ENCODE measurements at places on chromosomes 2 and 18.

GRCh38 chr2:107072150-107072940, 186.4 kb upstream of the ST6GAL2 start:
- no peak for DNase-seq

DNA sequence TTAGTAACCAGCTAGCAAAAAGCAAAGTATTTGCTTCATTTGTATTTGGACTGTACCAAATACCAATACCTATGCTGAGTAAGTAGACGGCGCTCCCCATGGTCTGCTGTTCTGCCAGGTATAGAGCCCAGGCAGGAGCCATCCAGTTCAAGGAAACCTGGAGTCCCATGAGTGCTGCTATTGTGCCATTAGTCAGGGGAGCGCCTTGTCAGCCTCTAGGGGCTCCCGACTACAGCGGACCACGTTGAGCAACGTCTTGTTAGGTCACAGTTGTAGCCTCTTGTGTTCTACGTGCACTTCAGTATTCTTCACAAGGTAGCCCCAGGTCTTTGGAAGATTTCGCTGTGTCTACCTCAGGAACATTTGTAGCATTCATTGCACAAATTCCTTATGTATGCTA, 21.6 kb upstream of the SLC9A2 start:
- no peak for DNase-seq

DNA sequence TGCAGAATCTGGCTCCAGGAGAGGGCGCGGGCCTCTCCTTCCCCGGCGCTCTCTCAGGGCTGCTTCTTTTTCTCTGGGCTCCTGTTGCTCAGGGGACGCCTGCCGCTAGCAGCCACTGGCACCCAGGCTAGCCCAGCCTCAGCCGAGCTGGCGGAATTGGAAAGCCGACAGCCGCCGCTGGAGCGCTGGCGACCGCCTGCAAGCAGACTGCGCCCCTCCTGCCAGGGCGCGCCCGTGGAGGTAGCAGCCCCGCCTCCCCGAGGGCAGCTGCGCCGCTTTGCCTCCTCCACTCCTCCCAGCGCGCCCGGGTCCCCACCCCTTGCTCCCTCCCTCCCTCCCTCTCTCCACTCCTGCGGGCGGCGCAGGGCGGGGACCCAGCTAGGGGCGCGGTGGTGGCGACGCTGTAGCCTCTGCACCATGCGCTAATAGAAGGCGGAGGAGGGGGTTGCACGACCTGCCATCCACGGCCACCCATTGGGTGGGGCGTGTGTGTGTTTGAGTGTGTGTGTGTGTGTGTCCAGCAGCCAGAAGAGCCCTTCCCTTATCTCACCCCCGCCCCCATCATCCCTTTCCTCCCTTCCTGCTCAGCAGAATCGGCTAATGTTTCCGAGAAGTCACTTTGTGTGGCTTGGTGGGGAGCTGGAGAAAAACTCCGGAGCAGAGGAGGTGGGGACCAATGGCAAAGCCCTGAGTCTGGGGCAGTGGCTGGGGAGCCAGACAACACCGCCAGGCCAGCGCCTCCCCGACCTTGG, at the start of gene SCN9A:
Gene SCN9A (minus strand): TSS at position 209 of the 752 bp plus-strand sequence. CDS start 64,188 bp downstream, outside the sequence.
- DNase-seq = peak; percentile 84

- DNase-seq = no peak
Observed at GRCh38 chr2:115105966-115106365, 663.5 kb downstream of the DPP10 start.

DNA sequence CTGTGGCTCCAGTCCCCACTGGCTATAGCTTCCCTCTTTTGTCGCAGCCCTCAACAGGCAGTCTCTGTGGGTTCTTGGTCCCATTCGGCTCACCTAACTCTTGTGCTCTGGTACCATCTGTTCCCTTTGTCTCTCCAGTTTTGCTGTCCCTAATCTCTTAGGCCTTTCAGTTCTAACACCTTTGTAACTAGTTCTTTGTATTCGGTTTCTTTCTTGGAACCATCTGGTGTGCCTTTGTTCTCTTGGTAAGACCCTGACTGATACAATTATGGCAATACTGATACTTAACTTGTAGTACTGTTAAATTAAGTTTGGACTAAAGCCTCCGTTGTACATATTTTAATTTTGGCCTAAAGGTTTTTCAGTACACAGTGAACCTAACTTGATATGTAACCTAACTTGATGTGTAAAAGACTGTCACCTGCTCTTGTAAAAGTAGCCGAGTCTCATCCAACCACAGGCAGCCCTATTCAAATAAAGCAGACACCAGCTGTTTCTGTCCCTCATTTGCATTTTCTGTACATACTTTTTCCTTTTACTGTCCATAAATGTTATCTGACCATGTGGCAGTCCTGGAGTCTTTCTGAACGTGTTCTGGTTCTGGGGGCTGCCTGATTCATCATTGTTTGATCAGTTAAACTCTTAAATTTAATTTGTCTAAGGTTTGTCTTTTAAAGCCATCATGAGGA, 4.8 kb upstream of the MRPL44 start:
- DNase-seq = no peak

GRCh38 chr18:76498064-76498463, 3.0 kb upstream of the ZNF516 start:
- DNase-seq = no peak

- DNase-seq = no peak
Observed at GRCh38 chr2:48540237-48540935, 10.4 kb downstream of the STON1 start.

GRCh38 chr2:62287282-62287681, 91.4 kb downstream of the B3GNT2 start:
- no peak for DNase-seq

- no peak for DNase-seq
Observed at GRCh38 chr2:159545085-159545484, 71.3 kb downstream of the BAZ2B start.

- no peak for DNase-seq
Observed at GRCh38 chr18:53887447-53887846, 337.0 kb downstream of the MBD2 start.

DNA sequence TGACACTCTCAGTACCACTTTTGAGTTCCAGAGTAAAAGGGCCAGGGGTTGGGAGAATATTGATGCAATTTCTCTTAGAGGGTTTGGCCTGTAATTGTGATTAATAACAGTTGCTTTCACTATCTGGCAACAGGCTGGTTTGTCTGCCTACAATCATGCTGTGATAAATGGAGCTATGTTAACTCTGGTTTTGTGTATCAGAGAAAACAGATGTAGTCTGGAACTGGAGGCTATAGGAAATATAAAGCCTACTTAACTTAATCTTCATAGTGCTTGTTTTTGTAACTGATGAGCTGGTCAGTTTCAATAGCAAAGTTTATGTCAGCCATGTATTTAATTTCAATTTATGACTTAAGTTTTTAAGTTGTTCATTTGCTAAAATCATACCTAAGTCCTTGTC, 138.0 kb downstream of the AGPS start:
- DNase-seq = no peak

- DNase-seq = no peak
Observed at GRCh38 chr2:46146866-46147502, 150.2 kb upstream of the EPAS1 start.

GRCh38 chr2:238408615-238409340, 17.9 kb upstream of the ASB1 start:
- no peak for DNase-seq

- DNase-seq = no peak
Observed at GRCh38 chr18:41814651-41815050, 140.4 kb upstream of the PIK3C3 start.

- no peak for DNase-seq
Observed at GRCh38 chr2:110714452-110715224, 17.7 kb upstream of the ACOXL start.

DNA sequence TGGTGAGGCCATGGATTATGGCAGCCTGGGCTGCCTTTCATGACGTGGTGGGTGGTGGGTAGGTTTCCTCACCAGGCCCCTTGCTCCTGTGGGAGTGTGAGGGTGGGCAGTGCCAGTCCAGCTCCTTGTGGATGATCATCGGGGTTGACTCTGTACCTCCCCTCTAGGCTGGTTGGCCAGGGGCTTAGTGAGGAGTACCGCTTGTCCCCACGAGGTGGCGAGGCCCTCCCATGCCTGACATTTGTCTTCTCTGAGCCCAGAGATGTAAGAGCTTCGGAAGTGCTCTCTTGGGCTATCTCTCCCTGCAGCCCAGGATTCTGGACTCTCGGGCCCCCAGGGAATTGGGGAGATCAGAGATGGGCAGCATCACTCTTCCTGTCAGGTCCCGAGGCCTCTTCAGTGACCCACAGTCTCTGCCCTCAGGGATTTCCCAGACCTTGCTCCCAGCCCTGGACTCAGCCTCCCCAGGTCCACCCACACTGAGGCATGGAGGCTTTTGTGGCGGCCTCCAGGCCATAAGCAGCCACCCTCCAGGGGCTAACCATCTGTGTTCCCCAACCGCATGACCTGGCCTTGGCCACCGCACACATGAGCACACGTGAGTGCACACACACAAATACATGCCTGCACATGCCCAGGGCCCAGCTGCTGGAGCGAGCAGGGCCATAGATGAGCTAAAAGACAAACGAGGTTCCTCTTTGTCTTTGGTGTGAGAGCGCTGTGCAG, 6.5 kb downstream of the SPR start:
- DNase-seq = no peak

GRCh38 chr18:2606335-2606734, 35.0 kb downstream of the NDC80 start:
- no peak for DNase-seq

DNA sequence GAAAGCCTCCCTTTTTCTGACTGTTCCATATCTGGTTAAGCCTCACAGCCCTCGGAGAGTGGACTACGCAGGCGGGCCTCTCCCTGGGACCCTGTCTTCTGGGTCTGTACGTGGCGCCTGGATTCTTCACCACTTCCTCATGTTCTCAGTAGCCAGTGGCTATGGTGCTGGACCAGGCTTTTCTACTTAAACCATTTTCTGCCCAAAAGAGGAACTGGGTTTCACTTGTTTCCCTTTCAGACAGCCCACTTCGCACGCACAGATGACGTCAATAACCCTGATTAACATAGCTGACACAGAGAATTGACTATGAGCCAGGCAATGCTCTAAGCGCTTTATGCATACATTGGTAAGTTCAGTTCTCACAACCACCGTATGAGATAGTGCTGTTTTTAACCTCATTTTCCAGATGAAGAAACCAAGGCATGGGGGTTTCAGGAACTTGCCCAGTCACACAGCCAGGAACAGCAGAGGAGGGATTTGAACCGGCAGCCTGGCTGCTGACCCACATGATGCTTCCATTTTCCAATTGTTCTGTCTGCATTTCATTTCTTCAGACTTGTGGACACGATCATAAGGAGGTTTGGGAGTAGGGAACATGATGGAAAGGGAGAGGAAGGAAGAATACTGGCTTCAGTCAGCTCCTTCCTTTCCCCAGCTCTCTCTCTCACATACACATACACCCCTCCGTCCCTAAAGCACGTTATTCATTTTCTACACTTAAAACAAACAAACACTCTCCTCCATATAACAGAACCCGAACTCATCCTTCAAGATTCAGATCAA, 41.7 kb downstream of the MYOM1 start:
- DNase-seq = no peak

DNA sequence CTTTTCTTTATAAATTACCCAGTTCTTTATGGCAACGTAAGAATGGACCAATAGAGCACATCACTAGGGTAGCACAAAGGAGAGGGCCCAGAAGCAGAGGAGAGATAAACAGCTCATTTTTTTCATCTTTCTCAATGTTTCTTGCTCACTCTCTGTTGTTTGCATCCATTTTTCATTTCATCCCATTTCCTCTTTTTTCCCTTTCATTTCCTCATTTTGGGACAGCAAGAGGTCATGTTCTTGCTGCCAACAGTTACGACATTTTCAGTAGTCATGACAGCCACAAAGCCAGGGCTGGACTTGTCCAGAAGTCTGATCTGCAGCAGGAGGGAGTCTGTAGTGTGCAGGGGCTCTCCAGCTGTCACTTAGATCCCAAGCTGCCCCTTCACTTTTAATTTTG, 52.7 kb upstream of the CYP1B1 start:
- DNase-seq = no peak

- peak; percentile 36 for DNase-seq
Observed at GRCh38 chr2:172734711-172735581, 699 bp upstream of the RAPGEF4 start.

- no peak for DNase-seq
Observed at GRCh38 chr2:10036095-10036884, 7.1 kb upstream of the KLF11 start.

DNA sequence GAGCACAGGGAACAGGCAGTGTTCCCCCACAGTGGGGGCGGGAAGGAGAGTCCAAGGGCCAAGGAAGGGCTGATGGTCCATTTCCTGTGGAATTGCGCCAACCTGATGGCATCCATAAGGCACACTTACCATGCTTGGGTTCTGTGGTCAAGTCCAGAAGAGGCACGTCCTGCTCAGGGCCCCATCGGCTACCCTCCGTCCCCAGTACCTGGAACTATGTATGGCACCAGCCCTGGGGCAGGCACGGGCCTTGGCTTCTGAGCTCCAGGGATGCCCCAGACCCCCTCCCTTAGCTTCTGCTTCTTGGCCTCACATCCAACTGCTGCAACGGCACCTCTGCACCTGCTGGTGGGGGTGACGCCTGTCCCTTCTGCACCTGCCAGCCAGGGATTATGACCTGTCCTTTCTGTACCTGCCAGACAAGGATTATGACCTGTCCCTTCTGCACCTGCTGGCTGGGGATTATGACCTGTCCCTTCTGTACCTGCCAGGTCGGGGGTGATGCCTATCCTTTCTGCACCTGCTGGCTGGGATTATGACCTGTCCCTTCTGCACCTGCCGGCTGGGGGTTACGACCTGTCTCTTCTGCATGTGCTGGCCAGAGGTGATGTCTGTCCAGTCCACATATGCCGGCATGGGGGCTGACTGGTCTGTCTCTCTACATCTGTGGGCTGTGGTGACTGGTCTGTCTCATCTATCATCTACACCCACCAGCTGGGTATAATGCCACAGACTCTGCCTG, 45.4 kb upstream of the SNTG2 start:
- peak; percentile 10 for DNase-seq

DNA sequence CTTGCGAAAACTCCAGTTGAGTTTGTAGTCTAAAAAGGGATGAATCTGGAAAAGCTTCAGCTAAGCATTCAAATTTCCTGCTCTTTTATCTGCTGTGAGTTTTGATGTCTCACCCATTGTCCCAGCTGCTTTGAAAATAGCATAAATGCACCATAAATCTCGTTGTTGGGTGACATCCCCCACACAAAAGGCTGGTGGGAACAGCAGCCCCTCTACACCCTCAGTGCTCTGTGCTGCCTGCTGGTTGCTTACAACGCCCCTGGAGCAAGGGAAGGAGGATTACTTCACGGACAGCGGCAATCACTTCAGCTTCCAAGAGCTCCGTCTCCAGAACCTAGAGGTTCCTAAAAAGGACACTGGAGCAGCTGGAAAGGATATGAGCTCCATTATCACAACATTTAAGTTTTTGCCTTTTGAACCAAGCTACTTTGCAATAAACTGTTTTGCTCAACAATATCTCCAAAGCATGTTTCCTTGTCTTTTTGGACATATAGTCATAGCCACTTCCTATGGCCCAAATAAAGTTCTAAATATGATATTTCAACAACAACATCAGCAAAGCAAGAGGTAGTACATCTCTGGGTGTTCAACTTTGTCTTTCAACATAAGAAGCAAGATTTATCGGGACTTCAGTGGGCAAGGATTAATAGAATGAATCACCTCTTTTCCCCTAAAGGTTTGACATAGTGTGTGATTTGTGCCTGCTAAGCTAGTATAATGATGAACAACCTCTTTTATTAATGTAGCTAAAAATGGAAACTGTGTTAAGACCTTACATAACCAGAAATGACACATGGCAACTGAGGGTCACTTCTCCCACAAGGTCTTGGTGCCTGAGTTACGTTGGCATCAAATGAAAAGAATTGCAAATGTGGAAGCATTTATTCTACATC, 413.5 kb downstream of the TXNL1 start:
- DNase-seq = no peak

GRCh38 chr18:23805898-23806297, 116.6 kb downstream of the LAMA3 start:
- DNase-seq = no peak

GRCh38 chr2:81747481-81748070, 1443.0 kb upstream of the LRRTM1 start:
- no peak for DNase-seq
